ENCODE measurements at places on chromosomes 13 and 19.

DNA sequence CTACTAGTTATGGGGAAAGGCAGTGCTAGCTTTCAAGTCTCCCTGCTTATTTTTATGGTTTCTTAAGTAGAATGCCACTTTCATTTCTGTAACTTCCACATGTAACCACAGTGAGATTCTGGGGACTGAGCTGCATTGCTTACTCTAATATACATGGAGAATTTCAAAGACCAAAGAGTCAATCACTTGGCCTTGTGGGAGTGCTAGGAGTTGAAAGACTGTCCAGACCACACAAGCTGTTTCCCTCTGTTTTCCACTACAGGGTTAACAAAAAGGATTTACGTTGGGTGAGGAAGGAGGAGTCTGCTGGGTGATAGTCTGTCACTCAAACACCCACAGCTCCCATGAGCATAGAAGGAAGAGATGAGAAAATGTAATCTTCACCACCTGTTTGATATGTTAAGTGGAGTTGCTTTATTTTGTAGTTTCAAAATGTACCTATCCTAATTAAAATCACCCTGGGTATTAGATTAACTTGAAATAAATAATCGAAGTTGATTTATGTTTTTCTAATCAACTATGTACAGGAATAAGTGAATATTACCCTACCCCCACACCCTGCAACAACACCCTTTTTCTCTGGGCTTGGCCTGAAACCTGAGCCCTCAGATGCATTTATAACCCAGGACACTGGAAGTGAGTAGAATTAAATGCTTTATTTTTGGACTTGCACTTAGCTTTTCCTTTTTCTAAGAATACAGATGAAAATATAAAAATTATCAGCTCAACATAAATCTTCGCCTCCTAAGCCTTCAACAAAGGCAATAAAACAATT lies 225.8 kb upstream of the SLC10A2 start:
- no peak for DNase-seq

- DNase-seq: no peak
These were observed 196.3 kb downstream of the LHFPL6 start for GRCh38 chr13:39406688-39407087.

DNA sequence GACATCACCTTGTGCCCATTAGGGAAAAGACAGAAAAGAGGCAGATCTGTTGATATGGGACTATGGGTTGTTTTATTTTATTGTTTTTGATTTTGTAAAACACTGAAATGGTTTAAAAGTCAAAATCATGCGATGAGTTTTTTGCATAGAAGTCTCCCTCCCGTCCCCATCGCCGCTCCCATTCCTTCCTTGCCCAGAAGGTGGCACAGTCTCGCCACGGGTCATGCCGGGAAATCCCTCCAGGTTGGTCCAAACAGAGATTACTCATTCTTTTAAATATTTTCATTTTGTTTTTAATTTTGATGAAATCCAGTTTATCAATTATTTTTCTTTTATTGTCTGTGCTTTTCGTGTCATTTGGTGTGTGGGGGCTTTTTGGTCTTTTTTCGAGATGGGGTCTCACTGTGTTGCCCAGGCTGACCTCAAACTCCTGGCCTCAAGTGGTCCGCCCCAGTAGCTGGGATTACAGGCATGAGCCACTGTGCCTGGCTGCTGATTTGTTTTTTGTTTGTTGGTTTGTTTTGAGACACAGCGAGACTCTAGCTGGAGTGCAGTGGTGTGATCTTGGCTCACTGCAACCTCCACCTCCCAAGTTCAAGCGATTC lies 9.2 kb downstream of the PGPEP1 start:
- DNase-seq: no peak

- no peak for DNase-seq
These were observed 29.6 kb downstream of the ADPRHL1 start for GRCh38 chr13:113423520-113424163.

GRCh38 chr13:40137400-40137799 lies 481.9 kb downstream of the COG6 start:
- DNase-seq: no peak

GRCh38 chr19:13483215-13483614 lies 23.1 kb downstream of the CACNA1A start:
- no peak for DNase-seq

- no peak for DNase-seq
These were observed 781.3 kb upstream of the MIR17HG start for GRCh38 chr13:90565985-90566713.

DNA sequence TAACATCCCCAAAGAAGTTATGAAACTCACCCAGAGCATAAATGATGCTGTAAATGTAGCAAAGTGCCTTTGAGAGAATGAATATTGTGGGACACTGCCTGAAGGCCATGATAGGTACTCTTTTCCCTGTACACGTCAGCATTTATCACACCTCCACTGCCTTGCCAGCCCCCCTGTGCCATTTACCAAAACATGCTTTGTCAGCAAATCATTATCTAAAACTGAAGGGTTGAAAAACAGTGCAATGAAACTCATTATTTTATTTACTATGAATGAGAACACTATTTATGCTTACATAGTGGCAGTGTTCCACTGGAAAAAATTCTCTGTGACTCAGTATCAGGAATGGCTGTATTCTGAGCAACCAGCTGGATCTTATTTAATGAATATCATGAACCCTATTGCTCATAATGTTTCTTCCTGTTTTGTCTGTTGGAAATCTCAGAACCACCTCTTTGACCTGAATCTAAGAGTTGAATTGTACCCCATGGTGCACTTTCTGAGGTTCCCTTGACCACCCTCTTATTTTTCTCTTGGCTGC lies 564.1 kb downstream of the DCT start:
- DNase-seq: no peak

DNA sequence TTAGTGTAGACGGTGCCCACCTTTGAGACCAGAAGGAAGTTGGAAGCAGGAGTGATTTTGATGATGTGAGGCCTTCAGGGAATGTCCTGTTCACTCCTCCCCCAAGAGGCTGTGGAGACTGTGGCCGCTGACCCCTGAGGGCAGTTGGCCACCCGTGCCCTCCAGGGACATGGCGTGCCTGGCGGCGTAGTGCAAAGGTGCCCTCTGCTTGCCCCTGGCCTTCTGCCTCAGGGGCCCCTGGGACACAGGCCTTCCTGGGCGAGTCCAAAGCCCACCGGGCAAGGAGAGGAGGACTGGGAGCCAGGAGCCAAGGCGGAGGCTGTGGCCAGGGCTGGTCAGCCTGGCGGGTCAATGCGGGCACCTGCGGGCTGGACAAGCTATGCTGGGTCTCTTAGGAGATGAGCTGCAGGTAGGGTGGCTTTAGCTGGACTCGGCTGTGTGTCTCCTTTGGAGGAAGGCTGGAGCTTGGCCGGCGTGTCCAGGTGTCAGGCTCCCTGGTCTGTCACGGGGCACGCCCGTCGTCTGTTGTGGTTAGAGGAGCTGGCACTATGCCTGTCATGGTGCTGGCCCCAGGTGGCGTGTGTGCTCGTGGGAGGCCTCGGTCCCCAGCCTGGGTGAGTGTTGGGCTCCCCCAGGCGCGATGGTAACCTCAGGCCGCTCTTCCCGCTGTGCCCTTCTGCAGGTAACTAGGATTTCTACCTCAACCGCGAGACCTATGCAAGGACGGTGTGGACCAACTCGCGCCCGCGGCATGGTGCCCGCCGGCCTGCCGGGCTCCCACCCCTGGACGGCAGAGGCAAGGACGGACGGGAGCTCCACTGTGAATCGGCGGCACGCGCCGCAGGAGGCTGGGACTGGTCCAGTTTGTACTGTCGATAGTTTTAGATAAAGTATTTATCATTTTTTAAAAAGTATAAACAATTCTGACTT lies 6.8 kb downstream of the PLEKHJ1 start:
- no peak for DNase-seq

DNA sequence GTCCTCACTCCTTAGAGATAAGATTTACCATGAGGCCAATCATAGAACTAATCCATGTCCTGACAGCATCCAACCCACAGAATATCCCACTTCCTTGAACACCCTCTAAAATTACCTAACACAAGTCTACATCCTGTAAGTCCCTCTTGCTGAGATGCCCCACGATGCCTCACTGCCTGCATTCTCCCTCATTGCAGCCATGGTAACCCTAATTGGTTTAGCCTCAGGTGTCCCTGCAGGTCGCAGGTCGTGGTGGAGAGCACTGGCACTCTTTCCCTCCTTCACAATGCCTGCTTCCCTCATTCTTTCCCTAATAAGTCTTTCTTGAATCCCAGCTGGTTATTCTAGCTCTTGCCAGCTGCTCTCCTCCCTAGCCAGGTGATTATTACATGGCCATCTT lies 35.3 kb upstream of the MYO16 start:
- no peak for DNase-seq

DNA sequence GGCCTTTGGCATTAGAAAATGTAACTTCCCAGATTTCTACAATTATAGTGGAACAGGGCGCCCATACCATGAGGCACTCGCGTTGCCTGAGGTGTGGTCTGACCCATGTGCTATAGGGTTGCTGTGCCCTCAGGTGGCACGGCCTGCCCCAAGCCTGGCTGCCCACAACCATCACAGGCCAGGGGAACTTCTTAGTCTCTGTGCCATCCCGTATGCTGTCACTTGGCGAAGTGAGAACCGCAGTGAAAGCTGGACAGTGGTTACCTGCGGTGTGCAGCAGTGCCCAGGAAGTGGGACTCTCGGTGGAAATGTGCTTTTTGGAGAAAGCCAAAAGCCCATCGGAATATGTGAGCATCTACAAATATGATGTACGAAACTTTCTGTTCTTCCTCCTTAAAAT lies 88.2 kb upstream of the GPR183 start:
- no peak for DNase-seq

DNA sequence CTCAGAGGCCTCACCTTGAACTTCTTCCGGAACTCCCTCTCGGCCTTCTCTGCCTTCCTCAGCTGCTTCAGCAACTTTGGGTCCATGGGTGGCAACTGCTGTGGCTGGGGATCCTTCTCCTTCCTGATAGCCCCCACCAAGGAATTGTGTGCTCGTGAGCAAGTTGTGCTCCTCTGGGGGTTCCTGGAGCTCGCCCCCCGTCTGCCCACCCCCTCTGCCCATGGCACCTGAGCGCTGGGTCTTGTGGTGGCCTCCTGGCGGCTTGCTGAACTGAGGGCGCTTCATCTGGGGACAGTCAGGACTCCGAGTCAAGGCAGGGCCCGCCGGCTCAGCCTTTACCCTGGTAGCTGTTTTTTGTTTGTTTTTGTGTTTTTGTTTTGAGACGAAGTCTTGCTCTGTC lies 11.6 kb downstream of the PRAM1 start:
- DNase-seq: no peak

DNA sequence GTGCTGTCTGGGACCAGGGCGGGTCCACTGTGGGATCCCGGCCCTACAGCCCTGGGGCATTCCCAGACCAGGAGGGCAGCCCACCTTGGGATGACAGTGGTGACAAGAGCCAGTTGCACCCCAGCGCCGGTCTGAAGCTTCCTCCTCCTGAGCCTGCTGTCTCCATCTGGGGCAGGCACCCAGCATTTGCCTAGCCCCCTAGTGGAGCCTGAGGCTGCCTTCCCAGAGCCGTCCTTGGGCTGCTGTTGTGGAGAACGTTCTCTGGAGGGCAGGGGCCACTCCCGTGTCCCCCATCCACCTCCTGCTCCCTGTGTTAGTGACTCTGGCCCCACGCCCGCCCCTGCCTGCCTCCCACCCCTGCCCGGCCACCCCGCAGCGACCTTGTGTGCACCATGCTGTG lies 148.5 kb downstream of the KDM4B start:
- no peak for DNase-seq

DNA sequence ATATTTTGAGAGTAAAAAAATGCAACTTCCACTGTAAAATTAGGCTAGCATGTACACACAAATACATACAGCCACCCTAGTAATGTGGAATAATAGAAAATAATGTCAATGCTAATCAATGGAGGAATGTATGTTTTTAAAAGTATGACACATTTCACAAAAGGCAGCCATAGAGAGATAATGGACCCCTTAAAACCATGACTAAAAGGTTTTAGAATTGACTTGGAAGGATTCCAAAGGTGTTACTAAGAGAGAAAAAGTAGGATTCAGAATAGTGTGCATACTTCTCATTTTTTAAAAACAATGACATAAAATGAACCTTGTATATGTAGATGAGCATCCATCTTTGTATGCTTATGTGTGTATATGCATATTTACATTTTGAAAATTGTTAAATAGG lies 597.9 kb upstream of the PCDH9 start:
- DNase-seq: no peak

DNA sequence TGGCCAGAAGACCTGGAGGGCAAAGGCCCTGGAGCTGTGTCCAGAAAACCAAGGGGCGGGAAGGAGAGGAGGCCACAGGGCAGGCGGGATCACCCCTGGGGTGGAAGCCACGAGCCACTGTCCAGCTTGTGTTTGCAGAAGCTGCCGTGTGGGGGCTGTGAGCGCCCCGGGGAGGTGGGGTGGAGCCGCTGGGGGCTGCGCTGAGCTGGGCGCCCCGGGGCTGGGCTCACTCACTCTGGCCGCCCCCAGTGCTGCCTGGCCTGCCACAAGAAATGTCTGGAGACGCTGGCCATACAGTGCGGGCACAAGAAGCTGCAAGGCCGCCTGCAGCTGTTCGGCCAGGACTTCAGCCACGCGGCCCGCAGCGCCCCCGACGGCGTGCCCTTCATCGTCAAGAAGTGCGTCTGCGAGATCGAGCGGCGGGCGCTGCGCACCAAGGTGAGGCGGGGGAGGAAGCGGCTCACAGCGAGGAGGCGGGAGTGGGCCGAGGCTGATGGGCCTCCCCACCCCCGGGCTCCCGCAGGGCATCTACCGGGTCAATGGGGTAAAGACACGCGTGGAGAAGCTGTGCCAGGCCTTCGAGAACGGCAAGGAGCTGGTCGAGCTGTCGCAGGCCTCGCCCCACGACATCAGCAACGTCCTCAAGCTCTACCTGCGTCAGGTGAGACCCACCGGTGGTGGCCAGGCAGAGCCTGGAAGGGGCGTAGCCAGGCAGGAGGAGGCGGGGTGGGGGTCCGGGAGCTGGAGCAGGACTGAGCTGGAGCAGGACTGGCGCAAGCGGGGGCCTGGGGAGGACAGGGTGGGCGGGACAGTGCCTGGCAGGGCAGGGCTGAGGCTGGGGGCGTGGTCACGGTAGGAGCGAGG lies 13.6 kb downstream of the POLR2E start:
- no peak for DNase-seq

- no peak for DNase-seq
These were observed 71.1 kb upstream of the KCTD15 start for GRCh38 chr19:33725567-33725966.

GRCh38 chr13:111011899-111012298 lies 97.0 kb upstream of the ANKRD10 start:
- DNase-seq: no peak

GRCh38 chr19:10270616-10271394 lies at the start of gene ICAM1:
Gene ICAM1, plus strand, starts transcription at chr19:10271120. Its CDS starts 40 bp downstream, at chr19:10271160.
- DNase-seq: no peak

GRCh38 chr13:76043874-76044273 lies 407.7 kb downstream of the LMO7 start:
- no peak for DNase-seq

GRCh38 chr19:50204811-50205675 lies 1.6 kb downstream of the MYH14 start:
- peak; percentile 53 for DNase-seq

DNA sequence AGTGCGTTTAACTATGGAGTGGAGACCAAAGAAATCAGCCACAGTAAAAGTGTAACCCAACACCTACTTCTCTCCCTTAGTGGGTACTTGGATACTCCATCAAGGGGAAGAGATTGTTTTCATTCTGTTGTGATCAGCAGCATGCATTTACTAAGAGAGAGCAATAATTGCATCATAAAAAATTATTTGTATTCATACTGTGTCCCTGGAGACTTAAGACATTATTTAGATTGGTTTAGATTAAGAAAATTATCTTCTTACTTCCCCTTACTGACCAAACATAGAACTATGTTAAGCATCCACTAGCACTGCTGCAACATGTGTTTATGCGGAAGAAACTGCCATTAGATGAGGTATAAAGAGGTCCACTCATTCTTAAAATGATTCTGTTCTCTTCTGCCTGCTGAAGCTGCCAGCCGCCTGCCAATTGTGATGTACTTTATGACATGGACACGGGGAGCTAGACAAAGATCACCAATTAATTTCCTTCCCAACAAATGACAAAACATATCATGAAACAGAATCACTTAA lies 738.5 kb downstream of the DIAPH3 start:
- no peak for DNase-seq

Measured in right renal cortex interstitium (tissue), 3 donors.